ENCODE measurements at places on chromosomes 11 and 22. TPM values are rescaled to one million over a fixed set of nuclear protein-coding genes. Genes with fewer than 3 reads are reported as not detected.

SPA17 gene
- 17.5 TPM for total RNA-seq

CDKN1C gene
- 10.0 TPM for total RNA-seq

NEU3 gene
- total RNA-seq: 3.4 TPM

OR2AG2 gene
- total RNA-seq: not detected

KIAA1671 gene
- total RNA-seq: 10.6 TPM

ST14 gene
- total RNA-seq: 0.04 TPM

SEC14L2 gene
- total RNA-seq: 68.1 TPM

C11orf87 gene
- total RNA-seq: 0.02 TPM

DGCR6L gene
- total RNA-seq: 42.8 TPM

ADM gene
- total RNA-seq: 144 TPM

TIMP3 gene
- 1.5 TPM for total RNA-seq

DEUP1 gene
- total RNA-seq: not detected

MTMR3 gene
- total RNA-seq: 7.7 TPM

OR10A2 gene
- not detected for total RNA-seq

TOB2 gene
- total RNA-seq: 25.2 TPM

PVALB gene
- total RNA-seq: not detected

FADS1 gene
- 190 TPM for total RNA-seq

TMA7B gene
- total RNA-seq: not detected

SMIM35 gene
- not detected for total RNA-seq

CTSF gene
- 32.8 TPM for total RNA-seq

CHST1 gene
- total RNA-seq: 0.95 TPM

LRRN4CL gene
- total RNA-seq: 0.08 TPM

NRGN gene
- 11.0 TPM for total RNA-seq

OR52A1 gene
- not detected for total RNA-seq

SHANK2 gene
- total RNA-seq: 8.6 TPM

MYRF gene
- total RNA-seq: 19.2 TPM

RGL4 gene
- total RNA-seq: not detected

PGA4 gene
- 0.26 TPM for total RNA-seq

EIF3M gene
- 391 TPM for total RNA-seq

SNAP29 gene
- 15.9 TPM for total RNA-seq

KRTAP5-11 gene
- not detected for total RNA-seq

APOA1 gene
- total RNA-seq: 0.32 TPM

Data from A549 treated with AZD2906 at 1 μM for 4 hours (cell line).